ENCODE measurements at places on chromosomes 5 and 9.
A peak's percentile ranks its signal among the peaks of the same experiment; 100 is the strongest.

DNA sequence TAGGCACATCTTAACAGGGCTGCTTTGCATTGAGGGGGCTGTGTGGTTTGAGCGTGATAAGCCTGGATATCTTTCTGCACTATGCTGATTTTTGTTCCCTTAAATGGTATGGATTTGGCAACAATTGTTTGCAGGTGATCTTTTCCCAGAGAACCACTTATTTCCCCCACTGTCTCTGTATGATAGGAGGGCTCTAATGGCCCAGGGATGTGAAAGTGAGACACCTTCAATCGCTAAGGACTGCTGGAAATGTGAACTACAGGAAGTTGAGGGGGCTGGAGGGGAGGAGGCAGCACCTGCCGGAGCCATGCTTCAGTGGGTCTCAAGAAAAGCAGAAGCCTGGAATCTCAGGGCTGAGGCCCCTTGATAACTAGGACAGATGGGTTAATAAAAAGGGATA is 29.4 kb downstream of the SYK start:
- no peak for DNase-seq

GRCh38 chr5:98839469-98840383 is 66.3 kb downstream of the RGMB start:
- DNase-seq, result peak; percentile 48

DNA sequence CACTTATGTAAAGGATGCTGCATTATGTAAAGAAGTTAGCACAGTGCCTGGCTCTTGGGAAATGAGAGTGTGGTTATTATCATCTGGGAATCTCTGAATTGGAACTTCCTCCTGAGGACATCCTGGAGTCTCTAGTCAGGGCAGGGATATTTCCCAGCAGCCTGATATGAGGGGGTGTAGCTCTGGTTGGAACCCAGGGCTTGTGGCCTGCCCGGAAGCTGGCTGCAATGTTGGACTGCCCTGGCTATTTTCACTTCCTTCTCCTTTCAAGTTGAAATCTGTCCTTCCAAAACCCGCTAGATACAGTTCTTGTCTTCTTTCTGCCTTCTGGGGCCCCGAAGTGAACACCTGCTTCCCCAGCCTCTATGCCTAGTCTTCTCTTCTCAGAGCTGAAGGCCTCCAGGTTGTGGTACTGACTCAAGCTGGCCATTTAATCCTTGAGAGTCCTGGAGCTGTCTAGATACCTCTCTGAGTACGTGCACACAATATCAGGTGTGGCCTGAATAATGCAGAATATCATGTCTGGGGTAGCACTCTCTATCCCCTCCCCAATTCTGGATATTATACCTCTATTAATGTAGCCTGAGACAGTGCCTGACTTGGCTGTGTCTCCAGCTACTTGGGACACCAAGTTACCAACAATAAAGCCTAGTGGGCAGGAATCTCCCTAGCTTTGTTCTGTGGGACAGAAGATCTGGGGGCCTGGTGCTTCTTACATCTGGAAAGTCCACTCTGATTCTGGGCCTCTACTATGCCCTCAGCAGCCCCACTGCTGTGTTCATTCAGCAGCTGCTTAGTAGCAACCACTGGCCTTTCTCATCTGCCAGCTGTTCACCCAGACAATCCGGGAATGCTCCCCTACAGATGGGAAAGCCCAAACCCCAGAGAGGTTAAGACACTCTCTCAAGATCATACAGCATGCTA is 45.0 kb downstream of the SLC6A7 start:
- no peak for DNase-seq

GRCh38 chr5:1641041-1641440 is 117.3 kb upstream of the LPCAT1 start:
- DNase-seq, result no peak

GRCh38 chr9:37471942-37472684 is 6.9 kb upstream of the ZBTB5 start:
- DNase-seq, result no peak

DNA sequence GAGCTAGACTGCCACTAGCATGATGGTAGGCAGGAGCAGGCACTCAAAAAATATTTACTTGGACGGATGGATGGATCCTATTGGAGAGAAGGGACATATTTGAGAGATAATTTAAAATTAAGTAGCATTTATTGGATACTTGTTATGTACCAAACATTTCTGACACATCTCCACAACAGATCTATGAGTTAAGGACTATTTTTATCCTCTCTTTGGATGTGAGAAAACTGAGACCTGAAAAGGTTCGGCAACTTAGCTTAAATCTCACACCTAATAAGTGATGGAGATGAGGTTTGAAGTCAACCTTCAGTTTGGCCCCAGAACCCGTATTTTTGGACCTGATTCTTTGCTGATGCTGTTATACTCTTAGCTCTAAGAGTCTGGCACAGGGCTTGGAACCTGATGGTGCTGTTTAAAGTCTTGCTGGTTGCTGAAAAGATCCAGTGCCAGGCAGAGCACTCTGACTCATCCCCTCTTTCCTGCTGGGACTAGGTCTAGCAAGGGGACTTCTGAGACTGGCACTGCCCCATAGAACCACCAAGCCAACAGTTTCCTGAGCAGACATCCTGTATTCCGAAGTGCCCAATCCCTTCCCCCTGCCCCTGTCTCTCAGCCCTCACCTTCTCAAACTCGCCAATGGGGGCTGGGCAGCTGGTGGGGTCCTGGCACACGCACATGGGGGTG is 15.6 kb downstream of the SPARC start:
- DNase-seq, result no peak

DNA sequence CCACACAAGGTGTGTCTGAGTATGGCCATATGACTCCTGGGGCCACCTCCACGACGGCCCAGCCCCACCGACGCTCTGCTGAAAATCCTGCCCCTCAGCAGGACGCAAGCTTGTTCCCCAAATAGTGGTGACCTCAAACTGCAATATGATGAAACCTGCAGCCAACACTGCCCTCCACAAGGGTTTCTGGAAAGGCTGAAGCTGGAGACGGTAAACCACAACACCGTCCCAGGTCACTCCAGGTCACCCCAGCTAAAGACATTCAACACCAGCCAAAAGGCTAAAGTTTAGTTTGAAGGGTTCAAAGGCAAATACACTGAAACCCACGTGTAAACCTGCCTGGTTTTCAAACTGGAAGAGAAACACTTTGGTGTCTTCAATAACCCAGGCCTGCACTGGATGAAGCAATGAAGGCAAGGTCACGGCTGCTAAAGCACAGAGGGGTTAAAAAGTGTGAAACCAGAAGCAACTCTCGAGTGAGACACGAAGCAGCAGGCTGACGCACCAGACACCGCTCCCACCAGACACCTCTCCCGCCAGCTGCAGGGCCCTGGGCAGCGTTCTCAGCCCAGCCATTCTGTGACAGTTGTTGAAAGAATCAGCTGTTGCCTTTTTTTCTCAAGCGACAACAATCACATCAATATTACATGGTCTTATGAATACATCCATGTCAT is 1.8 kb upstream of the LHX3 start:
- DNase-seq, result no peak

GRCh38 chr5:141420855-141421488 is at the start of gene PCDHGA11:
TSS of gene PCDHGA11 (plus strand) at chr5:141421051. CDS start at chr5:141421228, 177 bp downstream.
- no peak for DNase-seq

- no peak for DNase-seq
Observed at GRCh38 chr5:98144710-98145109, 628.8 kb upstream of the RGMB start.

GRCh38 chr5:96336351-96336985 is 96.6 kb downstream of the PCSK1 start:
- peak; percentile 73 for DNase-seq

DNA sequence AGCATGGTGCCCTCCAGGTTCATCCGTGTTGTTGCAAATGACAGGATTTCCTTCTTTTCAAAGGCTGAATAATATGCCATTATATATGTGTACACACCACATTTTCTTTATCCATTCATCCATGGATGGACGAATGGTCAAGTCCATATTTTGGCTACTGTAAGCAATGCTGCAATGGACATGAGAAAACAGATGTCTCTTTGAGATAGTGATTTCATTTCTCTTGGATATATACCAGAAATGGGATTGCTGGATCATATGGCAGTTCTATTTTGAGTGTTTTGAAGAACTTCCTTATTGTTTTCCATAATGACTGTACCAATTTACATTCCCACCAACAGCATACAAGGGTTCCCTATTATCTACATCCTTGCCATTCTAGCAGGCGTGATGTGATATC is 67.9 kb downstream of the TEK start:
- DNase-seq, result no peak

- no peak for DNase-seq
Observed at GRCh38 chr5:128341056-128341455, 197.0 kb downstream of the FBN2 start.

GRCh38 chr5:141567513-141568117 is 51.2 kb downstream of the DIAPH1 start:
- DNase-seq, result no peak

- no peak for DNase-seq
Observed at GRCh38 chr9:128065907-128066712, 1.0 kb downstream of the NAIF1 start.

DNA sequence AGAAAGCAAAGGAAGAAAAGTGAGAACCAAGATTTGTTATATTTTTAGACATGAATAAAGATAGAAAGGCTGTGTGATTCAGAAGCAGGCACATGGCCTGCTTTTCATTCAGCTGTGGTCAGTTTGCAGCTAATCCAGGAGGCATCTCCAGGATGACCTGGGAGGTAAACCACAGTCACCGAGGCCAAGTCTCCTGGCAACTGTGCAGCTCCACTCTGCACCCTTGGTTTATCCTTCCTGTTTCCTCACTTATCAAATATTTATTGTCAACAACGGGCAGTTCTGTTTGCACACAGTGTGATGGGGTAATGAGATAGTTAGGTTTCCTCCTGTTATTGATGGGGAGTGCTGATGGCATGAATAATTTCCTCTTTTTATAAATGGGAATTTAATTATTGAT is 243.0 kb downstream of the PSAT1 start:
- DNase-seq, result no peak

DNA sequence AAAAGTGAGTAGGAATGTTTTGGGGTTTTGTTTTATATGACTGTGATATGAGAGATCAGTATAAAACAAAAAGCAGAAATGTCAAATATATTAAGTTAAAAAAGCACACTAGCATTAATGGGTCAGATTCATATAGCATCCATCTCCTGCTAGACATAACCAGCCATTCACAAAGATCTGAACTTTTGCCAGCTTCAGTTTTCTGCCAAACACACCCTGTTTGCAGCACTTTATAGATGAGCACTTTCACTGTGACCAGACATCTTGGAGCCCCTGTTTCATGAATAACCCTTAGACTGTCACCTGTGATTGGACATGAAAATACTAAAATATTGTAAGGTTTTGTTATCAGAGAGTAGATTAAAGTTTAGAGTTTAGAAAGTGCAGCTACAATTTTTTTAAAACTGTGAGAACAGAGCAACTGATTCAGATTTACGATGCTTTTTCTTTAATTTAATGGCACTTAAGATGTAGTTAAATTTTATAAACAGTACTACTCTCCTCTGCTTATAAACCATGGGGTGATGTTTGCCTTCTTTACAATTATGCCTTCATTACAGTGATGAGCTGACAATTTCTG is 142.6 kb downstream of the KCTD16 start:
- no peak for DNase-seq

Data from right forelimb (tissue), 1 donor.